ENCODE measurements at places on chromosomes 5 and 9.
A peak's percentile ranks its signal among the peaks of the same experiment; 100 is the strongest.

GRCh38 chr9:96501633-96502538 lies 51.9 kb downstream of the HABP4 start:
- DNase-seq: no peak

DNA sequence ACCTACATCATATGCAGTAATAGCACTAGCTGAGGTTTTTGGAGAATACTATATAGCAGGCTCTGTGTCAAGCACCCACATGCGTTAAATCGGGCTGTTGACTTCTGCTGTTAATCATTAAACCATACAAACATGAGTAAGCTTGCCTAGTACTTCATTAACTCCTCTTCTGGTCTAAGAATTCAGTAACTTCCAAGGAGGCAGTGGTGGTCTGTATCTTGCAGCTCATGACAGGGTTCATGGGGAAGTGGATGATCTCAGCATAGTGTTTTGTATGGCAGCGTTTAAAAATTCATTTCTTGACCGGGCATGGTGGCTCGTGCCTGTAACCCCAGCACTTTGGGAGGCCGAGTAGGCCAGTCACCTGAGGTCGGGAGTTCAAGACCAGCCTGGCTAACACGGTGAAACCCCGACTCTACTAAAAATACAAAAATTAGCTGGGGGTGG lies at the start of gene HAVCR1:
Gene HAVCR1, minus strand, starts transcription at position 24 of the 447 bp plus-strand sequence. CDS start 1,173 bp downstream, outside the sequence.
- DNase-seq: no peak

DNA sequence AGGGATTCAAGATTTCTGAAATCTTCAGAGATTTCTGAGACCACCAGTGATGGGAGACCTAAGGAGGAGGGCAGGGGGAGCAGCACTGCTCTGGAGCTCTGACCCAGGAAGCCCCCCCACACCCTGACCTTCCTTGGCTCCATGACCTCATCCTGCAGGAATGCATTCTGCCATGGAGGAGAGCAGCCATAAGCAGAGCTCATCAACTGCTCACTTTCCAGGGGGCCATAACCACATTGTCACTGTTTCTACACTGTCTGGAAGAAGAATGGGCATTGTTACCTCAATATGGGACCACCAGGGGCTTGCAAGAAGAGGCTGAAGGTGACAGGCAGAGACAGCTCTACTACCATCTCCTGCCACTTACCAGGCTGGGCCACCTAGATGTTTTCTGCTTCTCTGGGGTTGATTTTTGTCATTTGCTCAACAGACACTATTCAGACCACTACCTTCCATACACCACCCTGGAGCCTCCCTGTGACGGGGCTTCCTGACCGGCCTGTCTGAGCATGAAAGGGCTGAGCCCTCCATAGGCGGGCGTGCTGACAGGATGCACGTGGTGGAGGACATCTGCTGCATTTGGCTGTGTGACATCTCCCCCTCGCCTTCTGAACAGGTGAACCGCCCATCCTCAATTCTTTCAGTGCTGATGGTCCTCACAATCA lies 2.3 kb upstream of the TSC1 start:
- peak; percentile 91 for DNase-seq

DNA sequence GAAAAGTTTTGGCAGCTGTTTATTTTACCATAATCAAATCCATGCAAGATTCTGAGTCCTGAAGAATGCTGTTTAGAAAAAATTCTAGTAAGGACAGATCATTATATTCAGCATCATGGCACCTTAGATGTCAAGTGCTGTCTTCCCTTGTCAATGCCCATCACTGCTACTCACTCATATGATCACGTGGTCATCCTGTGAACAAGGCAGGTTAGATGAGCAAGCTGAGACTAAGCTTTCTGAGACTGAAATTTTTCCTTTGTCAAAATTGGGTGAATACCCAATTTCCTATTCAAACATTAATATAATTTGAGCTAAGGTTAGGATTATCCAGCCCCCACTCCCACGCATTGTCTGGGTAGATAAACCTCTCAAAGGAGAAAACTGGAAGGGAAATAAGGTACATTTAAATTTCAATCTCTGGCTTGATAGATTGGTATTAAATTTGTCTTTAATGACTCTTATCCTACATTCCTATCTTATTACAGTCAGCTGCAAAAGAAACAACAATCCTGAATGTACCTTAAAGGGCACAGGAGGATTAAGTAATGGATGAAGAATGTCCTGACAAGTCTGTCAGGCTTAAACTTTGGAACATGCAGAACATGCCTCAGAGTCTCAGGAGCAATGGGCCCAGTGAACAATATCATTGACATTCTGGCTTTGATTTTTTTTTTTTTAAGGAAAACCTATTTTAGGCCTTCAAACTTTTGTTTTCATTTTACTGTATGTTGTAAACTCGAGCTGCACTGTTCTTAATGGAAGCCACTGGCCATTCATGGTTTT lies 148.7 kb upstream of the RANBP3L start:
- DNase-seq: no peak

DNA sequence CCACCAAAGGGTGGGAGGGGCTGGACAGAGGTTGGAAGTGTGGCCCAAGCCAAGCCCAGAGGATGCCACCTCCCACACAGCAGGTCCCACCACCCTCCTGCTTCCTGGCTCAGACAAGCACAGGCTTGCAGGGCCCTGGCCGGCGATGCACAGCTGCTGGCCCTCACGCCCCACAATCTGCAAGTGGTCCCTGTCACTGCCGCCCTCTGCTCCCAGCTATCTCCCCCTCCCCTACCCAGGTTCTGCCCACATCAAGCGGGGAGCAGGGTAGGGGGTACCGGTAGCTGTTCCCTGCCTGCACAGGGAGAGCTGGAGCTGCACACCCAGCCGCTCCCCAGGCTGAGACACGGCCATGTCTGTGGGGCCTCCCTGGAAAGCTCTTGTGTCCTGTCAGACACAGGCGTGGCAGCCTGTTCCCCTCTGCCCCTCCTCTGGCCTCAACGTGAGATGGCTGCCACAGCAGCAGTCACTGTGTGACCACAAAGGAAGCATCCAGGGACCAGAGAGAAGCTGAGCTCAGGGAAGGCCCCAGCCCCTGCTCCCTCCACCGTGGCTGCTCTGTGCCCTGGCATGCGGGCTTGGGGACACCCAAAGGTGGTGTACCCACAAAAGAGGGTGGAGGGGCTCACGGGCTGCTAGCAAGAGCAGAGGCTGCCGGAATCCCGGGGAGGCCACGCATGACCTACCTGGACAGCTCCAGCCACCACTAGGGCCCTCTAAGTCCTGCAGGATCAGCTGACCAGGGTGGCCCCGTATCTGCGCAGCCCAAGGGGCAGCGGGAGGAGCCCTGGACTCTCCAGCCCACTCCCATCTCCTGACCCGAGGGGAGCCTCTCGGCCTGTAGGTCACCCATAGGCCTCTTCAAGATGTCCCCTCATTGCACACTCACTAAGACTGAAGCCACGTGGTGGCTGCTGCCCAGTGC lies 10.9 kb upstream of the ZDHHC11 start:
- peak; percentile 36 for DNase-seq

- no peak for DNase-seq
Observed at GRCh38 chr9:131116281-131117120, 8.9 kb upstream of the NUP214 start.

DNA sequence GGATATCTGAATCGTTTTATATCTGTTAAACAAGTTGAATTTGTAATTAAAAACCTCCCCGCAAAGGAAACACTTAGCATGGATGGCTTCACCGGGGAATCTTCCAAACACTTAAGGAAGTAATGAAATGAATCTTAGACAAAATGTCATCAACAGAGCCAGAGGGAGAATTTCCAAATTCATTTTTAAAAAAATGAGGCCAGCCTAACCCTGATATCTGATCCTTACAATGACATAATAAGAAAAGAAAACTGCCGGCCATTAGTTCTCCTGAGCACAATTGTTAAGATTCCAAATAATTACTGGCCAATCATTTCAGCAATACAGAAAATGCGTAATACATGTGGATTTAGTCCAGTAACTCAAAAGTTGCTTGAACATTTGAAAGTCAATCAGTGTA lies 6.1 kb upstream of the KIF12 start:
- no peak for DNase-seq

- DNase-seq: no peak
Observed at GRCh38 chr5:32713770-32714381, 2.8 kb downstream of the NPR3 start.

- DNase-seq: no peak
Observed at GRCh38 chr5:168449166-168449565, 37.1 kb upstream of the RARS1 start.

- DNase-seq: no peak
Observed at GRCh38 chr9:132365986-132366385, 11.2 kb upstream of the SETX start.

DNA sequence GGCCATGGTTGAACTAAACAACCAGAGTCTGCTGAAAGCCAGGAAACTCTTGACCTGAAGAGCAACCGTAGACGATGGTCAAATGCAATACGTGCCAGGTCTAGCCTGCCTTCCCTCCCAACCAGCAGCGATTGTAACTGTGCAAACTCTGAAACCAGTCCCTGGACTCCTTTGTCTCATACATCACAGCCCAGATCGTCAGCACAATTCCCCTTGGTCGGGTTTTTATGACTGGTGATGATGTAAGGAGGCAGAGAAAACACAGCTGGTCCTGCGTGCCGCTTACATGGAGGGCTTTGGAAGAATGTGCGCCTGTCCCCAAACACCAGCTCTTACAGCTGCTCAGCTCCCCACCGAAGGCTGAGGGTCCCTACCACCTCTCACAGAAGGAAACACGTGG lies 24.6 kb downstream of the SMIM23 start:
- no peak for DNase-seq

DNA sequence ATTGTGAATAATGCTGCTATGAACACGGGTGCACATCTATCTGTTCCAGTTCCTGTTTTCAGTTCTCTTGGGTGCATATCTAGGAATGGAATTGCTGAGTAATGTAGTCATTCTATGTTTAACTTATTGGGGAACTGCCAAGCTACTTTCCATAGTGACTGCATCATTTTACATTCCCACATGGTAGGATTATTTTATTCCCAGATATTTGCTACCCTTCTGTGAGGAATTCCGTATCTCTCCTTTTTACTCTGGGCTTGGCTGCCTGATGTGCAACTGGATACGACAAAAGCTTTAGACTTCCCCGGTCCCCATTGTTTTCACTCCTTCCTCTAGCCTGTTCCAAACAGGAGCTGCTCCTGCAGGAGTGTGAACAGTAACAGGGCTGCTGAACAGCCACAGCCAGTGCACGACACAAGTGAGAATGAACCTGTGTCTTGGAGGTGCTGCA lies 7.2 kb downstream of the TAS2R1 start:
- DNase-seq: no peak

- no peak for DNase-seq
Observed at GRCh38 chr5:109917154-109917546, 227.4 kb downstream of the MAN2A1 start.

DNA sequence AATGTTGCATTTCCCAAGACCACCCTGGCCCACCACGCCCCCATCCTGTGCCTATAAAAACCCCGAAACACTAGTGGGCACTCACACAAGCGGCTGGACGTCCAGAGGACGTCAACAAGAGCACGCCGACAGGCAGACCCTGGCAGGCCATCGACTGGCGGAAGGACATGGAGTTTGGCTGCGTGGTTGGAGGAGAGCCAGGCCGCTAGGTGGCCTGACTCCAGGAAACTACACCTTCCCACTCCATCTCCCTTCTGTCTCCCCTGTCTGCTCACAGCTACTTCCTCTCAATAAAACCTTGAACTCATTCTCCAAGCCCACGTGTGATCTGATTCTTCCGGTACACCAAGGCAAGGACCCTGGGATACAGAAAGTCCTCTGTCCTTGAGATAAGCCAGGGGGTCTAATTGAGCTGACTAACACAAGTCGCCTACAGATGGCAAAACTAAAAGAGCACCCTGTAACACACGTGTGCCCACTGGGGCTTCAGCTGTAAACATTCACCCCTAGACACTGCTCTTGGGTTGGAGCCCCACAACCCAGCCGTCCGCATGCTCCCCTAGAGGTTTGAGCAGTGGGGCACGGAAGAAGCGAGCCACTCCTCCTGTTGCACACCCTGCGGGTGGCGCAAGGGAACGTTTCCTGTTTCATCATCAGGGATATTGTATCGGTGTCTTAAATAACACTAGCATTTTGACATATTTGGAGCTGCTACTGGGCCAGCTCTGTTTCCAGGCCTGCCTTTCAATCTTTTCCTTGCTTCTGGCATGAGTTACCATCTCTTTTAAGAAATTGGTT lies 54.5 kb upstream of the TAF11L2 start:
- no peak for DNase-seq

DNA sequence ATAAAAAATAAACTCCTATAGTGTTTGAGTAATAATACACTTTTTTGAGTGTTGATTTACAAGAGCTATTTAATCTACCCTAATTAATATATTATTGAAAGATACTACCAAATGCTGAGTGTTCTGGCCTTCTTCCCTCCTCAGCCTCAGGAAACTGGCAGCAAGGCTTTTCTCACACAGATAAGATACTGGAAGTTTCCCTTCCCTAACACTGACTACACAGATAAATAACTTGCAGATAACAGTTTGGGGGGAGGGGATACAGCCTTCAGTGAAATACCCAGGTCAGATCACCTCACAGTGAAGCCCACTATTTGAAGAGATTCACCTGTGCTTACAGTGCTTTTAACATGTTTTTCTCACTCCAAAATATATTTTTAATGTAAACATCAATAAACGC lies 1.6 kb upstream of the NIPSNAP3A start:
- DNase-seq: no peak

GRCh38 chr9:113461285-113461684 lies 2.2 kb upstream of the RGS3 start:
- no peak for DNase-seq

Data from NCI-H1694 treated with DMSO at 0.1 percent for 48 hours (cell line).